ENCODE measurements at places on chromosomes 5 and 9. TPM values are rescaled to one million over a fixed set of nuclear protein-coding genes. Genes with fewer than 3 reads are reported as not detected.

GRCh38 chr9:81259896-81260295, 429.5 kb downstream of the TLE1 start:
- no peak for DNase-seq

The BNIP1 gene
- 11.4 TPM for total RNA-seq

The TRPM3 gene
- total RNA-seq = not detected

DNA sequence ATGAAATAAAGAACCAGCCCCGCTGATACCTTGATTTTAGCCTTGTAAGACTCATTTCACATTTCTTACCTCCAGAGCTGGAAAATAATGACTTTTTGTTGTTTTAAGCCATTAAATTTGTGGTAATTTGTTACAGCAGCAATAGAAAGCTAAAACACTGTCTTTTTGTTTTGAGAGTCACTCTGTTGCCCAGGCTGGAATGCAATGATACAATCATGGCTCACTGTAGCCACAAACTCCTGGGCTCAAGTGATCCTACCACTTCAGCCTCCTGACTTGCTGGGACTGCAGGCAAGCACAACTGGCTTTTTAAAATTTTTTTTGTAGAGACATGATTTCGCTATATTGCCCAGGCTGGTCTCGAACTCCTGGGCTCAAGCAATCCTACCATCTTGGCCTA, 34.7 kb upstream of the MYO10 start:
- no peak for DNase-seq

DNA sequence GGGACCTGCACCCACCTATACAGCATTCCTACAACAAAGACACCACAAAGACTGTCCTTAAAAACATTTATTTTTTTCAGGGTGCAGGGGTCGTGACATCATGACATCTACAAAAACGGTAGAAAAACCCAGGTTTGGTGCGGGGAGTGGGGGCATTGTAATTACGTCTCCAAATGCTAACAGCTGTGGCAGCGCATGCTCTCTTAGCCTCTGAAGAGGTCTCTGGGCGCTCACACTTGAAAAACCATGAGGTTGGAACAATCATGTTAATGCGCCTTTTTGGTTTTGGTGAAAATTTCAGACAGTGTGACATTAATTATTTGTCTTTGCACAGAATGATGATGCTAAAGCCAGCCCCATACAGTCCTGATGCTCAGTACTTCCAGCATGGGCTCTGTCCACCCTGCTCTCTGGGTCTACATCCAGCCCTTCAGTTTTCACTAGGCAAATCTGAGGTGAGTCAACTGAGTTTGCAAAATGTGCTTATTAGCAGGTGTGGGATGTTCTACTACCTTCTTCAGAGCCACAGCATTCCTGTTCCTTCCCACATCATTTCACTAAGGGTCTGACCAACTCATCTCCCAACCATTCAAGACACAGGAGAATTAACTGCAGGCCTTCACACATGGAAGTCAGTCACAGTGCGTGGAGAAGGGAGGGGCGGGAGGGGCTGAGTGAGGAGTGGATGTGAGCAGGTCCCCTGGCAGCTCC, 14.1 kb downstream of the ALDH1B1 start:
- DNase-seq = no peak

The PRKACG gene
- not detected for total RNA-seq

The AGXT2 gene
- total RNA-seq = 4.8 TPM

The SLC27A6 gene
- not detected for total RNA-seq

GRCh38 chr5:177124486-177124991, 9.0 kb upstream of the NSD1 start:
- DNase-seq = peak; percentile 3

- DNase-seq = no peak
Measured at GRCh38 chr5:174409070-174409469, 315.3 kb upstream of the MSX2 start.

GRCh38 chr9:34490360-34490759, 31.8 kb downstream of the DNAI1 start:
- DNase-seq = no peak

The ZNF484 gene
- total RNA-seq = 9.9 TPM

- no peak for DNase-seq
Measured at GRCh38 chr9:24620741-24621140, 75.0 kb upstream of the IZUMO3 start.

DNA sequence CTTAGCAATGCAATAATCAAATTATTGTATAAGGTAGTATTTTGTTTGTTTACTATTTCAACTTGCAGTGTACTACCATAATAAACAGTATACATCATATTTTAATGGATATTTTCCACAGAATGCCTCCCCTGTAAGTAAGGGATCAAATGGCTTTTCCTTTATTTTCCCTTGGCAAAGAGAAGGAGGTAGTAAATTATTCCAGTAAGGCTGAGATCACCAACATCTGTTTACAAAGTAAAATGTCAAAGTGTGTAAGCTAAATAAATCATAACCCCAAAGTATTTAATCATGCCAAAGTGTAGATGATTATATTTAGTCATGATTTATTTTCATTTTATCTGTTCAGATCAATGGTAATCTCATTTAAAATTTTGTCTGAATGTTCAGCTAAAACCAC, 537.6 kb downstream of the PRDM9 start:
- DNase-seq = no peak

The ADRB2 gene
- total RNA-seq = 7.4 TPM

DNA sequence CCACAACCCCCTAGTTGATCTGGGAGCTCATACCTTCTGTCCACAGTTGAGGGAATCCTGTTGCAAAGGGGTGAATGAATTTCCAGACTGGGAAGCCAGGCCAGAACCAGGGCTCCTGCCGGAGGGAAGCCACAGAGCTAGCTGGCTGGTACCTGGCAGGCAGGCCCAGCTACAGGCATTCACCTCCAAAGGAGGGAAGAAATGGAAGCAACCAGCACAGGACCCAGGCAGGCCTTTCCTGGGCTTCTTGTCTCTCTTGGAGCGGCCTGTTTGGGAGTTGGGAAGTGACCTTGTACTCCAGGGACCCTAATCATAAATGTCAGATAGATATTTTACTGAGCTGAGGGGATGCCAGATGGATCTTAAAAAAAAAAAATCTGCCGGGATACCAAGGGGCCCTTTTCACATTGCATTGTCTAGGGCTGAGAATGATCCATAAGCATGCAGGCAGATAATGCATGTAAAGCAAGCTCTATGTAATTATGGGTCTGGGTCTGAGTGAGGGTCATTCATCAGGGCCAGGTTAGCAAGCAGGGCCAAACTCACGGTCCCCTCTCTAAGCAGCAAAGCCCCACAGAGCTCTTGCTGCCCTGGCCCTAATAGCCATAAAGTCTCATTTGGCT, 8.4 kb downstream of the NR2F1 start:
- no peak for DNase-seq

- DNase-seq = no peak
Measured at GRCh38 chr5:94968507-94969095, 316.3 kb downstream of the MCTP1 start.

The TMOD1 gene
- total RNA-seq = 4.5 TPM

The RGS7BP gene
- 2.5 TPM for total RNA-seq

- no peak for DNase-seq
Measured at GRCh38 chr9:129033216-129033615, 3.2 kb upstream of the MIGA2 start.

- DNase-seq = no peak
Measured at GRCh38 chr9:34451545-34451944, 6.8 kb downstream of the FAM219A start.

GRCh38 chr5:159891371-159891770, 24.9 kb upstream of the ADRA1B start:
- DNase-seq = no peak

The TNFSF15 gene
- total RNA-seq = 0.83 TPM

The TEX48 gene
- not detected for total RNA-seq

DNA sequence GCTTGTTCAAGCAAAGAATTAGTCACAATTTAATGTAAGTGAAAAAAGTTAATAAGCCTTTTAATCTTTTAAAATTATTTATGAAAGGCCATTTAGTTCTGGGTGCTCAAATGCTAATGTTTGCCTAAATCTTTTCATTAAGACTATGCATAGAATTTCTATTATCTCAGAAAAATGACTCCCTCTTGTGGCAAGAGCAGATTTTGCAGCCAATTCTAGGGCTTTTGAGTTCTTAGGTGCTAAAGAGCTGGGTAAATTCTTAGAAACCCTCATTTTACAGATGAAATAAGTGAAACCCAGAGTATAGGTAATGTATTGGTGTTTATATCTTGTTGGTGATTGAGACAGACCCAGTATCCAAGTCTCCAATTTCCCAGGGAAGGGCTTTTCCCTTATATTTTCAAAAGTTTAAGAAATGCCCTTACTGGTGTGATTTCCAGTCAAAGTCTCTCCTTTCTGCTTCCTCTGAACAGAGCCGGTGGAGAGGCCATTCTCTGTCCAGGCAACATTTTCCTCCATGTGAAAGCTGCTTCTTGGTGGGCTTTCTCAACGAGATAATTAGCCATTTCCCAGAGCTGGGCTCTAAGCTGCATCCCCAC, 24.1 kb upstream of the PCSK5 start:
- peak; percentile 59 for DNase-seq

The LRRC19 gene
- 43.3 TPM for total RNA-seq

The OR1Q1 gene
- total RNA-seq = not detected

DNA sequence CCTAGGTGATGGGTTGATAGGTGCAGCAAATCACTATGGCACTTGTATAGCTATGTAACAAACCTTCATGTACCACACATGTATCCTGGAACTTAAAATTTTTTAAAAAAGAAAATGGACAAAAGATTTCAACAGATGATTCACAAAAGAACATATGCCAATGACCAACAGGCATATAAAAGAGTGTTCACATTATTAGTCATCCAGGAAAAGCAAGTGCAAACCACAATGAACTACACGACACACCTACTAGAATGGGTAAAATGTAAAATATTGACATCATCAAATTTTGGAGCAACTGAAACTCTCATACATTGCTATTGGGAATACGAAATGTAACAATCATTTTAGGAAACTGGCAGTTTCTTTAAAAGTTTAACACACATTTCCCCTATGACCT, 109.9 kb downstream of the YIPF5 start:
- no peak for DNase-seq

The BTNL3 gene
- 7.4 TPM for total RNA-seq

The GPR151 gene
- not detected for total RNA-seq

DNA sequence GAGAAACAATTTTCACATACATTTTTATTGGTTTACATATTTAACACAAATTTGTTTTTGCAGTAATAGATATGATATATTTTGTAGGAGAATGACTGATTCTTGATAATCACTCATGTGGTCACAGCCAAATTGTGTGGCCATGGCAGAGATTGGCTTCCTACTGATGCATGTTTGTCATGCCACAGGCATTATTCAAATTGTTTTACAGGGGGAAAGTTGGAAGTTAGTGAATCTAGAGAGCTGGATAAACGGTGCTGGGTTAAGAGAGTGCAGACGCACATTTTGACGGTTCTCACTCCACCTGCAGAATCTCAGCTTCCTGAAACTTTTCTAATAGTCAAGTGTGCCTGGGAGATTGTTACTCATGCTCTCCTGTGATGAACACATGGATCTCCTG, 91.1 kb upstream of the FBN2 start:
- DNase-seq = no peak

DNA sequence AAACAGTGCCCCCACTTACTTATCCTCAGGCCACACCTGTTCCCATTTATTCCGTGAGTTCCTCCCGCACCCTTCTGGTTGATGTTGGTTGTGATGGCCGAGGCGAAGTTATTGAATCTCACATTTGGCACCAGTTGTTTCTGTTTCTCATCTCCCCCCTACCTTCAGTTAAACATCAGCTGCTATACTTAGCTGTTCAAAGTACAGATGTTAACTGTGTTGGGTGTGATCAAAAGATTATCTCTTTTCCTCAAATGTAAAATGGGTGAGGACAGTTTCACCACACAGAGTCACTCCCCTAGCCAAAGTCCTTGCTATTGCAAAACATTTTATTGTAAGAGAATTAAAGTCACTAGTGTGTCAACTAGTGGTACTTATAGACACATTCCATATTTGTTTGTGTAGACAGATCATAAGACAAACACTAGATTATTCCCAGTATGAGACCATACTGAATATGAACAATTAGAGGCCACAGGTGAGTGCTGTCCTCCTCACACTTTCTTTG, 43.2 kb upstream of the PRSS3 start:
- DNase-seq = no peak

- no peak for DNase-seq
Measured at GRCh38 chr5:124996023-124996763, 249.8 kb upstream of the ZNF608 start.

DNA sequence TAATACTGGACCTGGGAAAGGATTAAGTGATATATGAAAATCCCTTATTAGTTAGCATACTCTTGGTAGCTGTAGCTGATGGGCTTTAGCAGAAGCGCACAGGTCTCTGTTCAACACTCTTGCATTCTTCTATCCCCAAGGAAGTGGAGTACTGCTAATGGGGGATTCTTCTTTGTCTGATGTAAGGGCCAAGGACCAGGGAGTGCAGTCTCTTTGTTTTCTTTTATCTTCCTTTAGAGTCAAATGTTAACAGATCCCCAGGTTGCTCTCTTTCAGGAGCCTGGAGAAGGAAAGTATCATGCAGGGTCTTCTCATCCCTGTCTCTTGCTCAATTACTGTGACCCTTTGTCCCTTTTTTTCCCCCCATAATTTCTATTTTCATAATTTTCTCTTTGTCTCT, 1146.9 kb upstream of the DMAC1 start:
- no peak for DNase-seq

The SLC25A48 gene
- 8.3 TPM for total RNA-seq

DNA sequence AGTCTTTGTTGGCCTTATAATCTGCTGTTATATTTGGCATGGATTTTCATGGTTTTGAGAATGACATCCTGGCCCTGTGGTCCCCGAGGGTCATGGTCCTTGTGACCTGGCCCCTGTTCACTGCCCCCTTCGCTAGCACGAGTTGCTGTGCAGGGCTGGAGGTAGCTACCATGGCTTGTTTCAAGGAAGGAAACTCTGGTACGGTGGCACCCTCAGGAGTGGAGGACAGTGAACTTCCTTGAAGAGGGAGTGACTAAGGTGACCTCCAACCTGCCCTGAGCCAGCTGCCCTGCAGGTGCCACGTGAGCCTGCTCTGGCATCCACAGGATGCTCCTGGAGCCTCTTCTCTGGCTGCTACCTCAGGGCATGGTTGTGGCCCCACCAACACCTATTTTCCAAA, 62.1 kb downstream of the MTAP start:
- DNase-seq = no peak

The SLCO6A1 gene
- total RNA-seq = not detected

DNA sequence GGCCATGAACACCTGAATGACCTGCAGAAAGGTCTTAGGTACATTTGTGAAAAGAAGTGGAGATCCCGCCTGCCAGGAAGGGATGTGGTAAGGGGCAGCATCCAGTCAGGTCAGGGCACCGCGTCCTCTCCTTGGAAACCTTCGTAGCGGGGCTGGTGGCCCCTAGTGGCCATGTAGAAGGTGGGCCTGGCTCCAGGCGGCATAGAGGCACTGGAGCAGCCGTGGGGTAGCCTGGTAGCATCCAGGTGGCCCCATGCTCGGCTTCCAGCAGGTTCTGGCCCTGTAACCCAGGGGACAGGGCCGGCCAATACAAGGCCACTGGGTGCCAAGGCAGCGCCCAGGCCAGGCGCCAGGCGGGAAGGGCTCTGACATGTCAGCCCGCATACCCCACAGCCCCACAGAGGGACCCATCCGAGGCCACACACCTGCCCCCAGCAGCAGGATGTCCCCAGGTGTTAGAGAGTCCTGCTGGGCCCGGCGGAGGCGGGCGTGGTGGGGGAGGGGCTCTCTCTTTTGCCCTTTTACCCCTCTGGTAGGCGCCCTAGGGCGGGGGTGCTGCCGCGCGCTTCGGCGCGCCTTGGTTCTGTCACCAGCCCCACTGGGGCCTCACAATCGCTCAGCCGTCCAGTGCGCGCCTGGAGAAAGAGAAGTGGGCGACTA, 58.3 kb upstream of the SPATA31E1 start:
- DNase-seq = no peak
